ENCODE measurements at places on chromosomes 5 and 9.

- no peak for DNase-seq
Measured at GRCh38 chr9:93578844-93579243, 2.5 kb downstream of the PHF2 start.

DNA sequence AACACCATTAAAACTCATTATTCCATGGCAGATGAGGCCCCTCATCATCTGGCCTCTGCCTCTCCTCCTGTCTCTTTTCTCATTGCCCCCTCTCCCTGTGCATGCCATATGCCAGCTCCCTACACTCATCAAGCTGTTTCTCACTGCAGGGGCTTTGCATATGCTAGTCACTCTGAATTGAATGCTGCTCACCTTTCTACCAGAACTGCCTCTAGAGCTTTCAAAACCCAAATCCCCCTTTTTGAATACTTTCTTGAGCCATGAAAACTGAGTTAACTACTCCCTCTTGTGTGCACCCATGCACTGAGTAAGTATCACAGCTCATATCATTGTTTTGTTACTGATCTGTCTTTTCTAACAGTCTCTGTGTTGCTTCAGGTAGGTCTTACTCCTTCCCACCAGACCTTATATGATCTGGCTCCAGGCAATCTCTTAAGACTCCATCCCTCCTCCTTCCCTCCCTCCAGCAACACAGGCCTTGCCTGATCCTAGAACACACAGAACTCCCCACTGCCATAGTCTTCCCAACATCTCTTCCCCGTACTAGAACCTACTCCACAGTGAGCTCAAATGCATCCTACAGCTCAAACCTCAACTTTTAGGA, 60.5 kb downstream of the ASTN2 start:
- no peak for DNase-seq

- DNase-seq = peak; percentile 54
Measured at GRCh38 chr9:131227112-131227958, 49.0 kb downstream of the FAM78A start.

DNA sequence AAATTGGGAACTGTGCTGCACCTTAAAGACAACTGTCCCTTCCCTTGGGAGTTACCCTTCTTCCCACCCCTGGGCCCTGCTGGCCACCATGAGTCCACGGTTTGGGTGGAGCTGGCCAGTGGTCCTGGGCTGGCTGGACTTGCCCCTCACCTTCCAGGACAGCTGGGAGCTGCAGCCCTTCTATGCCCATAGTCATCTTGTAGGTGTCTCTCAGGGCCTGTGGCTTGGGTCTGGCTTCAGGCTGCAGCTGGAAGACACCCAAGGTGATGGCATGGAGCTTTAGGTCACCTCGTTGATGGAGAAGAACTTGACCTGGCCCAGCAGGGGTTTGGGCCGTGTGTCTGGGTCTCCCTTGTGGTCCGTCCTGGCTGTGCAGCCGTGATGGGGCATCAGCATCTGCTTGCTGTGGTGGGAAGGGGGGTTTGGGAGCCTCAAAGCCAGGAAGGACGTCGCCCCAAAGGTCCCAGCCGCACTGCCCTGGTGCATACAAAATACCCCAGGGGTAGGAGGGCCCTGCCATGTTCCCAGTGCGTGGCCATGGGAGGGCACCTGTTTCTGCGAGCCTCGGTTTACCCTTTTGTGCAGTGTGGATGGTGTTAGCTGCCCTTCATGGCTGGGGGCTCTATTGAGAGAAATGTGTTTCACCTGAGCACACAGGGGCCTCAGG, 8.9 kb downstream of the WNK2 start:
- DNase-seq = no peak

- DNase-seq = peak; percentile 41
Measured at GRCh38 chr5:149036970-149037369, 25.9 kb downstream of the SH3TC2 start.
